EL (cell line): ENCODE measurements at places on chromosomes 5 and 9.

DNA sequence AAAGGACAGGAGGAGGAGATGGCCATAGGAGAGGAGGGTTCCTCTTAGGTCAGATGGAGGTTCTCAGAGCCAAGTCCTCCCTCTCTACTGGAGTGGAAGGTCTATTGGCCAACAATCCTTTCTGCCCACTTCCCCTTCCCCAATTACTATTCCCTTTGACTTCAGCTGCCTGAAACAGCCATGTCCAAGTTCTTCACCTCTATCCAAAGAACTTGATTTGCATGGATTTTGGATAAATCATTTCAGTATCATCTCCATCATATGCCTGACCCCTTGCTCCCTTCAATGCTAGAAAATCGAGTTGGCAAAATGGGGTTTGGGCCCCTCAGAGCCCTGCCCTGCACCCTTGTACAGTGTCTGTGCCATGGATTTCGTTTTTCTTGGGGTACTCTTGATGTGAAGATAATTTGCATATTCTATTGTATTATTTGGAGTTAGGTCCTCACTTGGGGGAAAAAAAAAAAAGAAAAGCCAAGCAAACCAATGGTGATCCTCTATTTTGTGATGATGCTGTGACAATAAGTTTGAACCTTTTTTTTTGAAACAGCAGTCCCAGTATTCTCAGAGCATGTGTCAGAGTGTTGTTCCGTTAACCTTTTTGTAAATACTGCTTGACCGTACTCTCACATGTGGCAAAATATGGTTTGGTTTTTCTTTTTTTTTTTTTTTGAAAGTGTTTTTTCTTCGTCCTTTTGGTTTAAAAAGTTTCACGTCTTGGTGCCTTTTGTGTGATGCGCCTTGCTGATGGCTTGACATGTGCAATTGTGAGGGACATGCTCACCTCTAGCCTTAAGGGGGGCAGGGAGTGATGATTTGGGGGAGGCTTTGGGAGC is 3.1 kb downstream of the EGR1 start:
- peak; percentile 61 for DNase-seq

- DNase-seq = no peak
These were observed 75.9 kb upstream of the DAB2 start for GRCh38 chr5:39500551-39501175.

GRCh38 chr9:14222149-14222835 is 91.6 kb downstream of the NFIB start:
- no peak for DNase-seq

GRCh38 chr5:115686738-115687074 is 60.9 kb upstream of the TMED7 start:
- DNase-seq = peak; percentile 12

- no peak for DNase-seq
These were observed 52.7 kb upstream of the LARP1 start for GRCh38 chr5:154702477-154702876.

- peak; percentile 54 for DNase-seq
These were observed 213.7 kb downstream of the NXNL2 start for GRCh38 chr9:88748566-88749261.

GRCh38 chr5:67383451-67383850 is 186.9 kb upstream of the CD180 start:
- DNase-seq = no peak

DNA sequence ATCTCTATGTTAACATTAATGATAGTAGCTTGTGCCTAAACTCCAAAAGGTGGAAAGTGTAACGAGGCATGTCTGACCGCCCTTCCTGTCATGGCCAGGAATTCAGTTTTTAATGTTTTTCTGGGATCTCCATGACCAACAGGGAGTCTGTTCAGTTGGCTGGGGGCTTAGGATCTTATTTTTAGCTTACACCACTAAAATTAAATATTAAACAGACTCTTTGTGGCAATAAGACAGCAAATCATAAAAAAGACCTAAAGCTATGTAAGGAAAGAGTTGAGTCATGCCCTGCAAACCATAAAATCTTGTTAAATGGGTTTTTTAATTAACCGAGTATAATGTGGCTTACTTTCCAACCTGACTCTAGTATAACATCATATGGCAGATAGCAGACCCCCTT is 247.8 kb downstream of the DIRAS2 start:
- no peak for DNase-seq

GRCh38 chr5:122295138-122295537 is 16.9 kb upstream of the SNCAIP start:
- peak; percentile 5 for DNase-seq

GRCh38 chr5:123116058-123116457 is 27.0 kb downstream of the PRDM6 start:
- DNase-seq = peak; percentile 38

GRCh38 chr5:12277504-12278192 is 373.4 kb upstream of the CTNND2 start:
- DNase-seq = no peak

DNA sequence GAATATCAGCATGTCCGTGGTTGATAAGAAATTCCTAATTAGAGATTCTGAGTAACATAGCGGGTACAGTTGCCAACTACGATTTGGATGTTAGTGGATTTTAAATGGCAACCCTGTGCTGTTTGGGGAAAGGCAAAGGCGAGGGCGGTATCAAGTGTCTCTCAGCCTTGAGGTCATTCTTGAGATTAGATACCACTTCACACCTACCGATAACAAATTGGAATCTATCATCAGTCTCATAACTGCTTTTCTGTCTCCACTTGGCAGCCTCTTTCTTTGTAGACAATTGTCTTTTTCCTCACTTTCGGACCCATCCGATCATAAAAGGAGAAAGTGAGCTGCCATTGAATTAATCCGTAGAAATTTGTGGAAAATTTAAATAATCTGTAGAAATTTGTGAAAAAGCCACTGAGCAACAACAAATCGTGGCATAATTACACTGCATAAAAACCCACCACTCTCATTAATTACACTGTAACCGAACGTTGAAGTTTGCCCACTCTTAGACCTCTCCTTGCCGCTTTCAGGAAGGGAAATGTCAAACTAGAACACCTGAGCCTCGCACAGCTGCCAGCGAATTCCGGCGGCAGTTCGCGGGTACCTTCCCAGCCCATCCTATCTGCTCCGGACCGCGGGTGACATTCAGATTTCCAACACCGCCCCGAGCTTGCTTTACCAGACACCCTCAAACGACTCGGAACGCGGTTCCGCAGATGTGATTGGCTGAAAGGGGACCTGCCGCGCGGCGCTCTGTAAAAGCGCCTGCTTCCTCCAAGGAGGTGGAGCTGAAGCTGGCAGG is 849 bp upstream of the RGMB start:
- DNase-seq = peak; percentile 96
